ENCODE measurements at places on chromosomes 5 and 9.

DNA sequence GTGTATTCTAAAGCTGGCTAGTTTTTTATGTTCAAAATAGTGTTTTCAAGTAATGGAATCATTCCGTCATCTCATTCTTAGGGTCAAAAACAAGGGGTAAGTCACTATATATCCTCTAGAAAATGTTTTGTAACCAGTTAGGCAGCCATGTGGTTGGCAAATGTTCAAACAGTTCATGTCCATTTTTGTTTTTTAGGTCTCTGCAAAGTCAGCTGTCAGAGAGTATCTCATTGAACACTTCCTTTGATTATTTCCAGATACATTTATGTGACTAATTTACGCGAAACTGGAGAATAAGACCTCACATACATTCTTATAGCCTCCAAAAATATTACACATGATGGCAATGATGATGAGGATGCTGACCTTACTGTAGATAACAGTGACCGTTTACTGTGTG is 50.4 kb downstream of the TRIO start:
- peak; percentile 85 for DNase-seq

- DNase-seq, result no peak
These were observed 322.4 kb downstream of the TMEM167A start for GRCh38 chr5:82754759-82755158.

DNA sequence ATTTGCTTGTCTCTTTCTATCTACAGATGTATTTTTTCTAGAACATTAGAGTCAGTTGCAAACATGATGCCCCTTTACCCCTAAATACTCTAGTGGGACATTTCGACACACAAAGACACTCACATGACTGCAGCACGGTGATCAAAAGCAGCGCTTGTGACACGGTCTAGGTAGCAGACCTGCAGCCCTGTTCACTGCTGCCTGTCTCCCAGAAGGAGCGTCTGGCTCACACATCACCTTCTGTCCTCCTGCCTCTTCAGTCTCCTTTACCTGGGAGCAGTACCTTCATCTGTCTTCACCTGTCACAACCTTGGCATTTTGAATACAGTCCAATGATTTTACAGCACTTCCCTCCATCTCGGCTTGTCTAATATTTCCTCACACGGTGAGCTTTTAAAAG is 51.9 kb upstream of the SH3PXD2B start:
- no peak for DNase-seq

DNA sequence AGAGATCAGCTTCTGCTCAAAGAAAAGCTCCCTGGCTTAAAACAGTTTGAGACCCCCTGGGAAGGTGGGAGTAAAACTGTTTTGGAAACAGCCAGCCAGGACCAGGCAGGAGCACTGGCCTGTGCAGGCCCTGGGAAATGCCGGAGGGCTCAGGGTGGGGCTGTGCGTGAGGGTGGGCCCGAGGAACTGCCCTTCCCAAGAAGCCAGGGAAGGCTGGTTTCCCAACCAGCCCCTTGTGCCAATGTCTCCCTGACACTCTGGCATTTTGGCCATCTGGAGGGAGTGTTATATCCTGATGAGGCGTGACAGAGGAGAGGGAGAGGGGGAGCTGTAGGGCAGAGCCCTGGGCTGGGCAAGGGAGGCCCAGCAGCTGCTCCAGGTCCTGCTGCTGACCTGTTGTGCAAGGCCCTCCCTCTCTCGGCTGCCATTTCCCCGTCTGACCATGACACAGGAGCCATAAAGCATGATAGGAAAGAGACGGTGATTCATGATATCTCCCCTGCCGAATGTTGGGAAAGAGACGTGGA is 16.1 kb downstream of the OLFML2A start:
- no peak for DNase-seq

DNA sequence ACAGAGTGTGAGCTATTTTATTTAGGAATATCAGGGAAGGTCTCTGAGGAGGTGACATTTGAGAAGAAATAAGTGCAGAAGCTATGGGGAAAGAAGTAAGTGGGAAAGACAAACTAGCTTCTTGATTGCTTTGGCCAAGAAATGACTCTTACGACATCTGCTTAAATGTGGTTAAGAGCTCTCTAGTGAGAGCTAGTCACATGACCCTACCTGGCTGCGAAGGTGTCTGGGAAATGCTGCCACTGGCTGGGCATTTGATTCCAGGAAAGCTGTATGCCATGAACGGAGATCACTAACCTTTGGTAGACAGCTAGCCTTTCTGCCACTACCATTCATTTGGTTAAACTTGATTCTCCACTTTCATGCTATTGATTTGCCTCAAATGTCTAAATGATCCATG is 80.1 kb downstream of the KIAA0825 start:
- DNase-seq, result no peak

DNA sequence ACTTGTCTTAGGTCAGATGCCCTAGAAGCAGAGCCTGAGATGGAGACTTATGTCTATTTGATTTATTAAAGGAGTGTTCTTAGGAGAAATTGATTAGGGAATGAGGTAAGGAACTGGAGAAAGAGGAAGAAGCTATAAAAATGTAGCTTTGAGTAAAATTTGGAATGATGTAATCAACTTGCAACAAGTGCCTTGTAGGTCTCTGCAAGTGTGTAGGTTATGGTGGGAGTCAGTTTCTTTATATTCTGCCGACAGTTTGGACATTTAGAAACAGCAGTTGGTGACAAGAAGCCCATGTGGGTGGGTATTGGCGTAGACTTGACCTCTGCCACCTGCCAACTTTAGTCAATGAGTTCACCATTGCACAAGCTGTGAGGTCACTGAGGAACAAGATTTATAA is 986.5 kb downstream of the CDH18 start:
- no peak for DNase-seq

DNA sequence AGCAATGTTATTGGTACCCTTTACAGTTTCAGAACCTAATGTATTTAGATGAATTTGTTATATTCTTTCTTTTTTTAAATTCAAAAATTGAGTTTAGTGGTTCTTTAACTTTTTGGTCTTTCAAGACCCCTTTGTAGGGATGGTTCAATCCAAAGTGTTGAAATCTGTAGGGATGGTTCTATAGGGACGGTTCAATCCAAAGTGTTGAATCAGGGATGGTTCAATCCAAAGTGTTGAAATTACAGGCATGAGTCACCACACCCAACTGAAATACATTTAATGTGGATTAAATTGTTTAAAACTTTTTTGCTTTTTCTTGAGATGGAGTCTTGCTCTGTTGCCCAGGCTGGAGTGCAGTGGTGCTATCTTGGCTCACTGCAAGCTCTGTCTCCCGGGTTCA is 30.6 kb downstream of the SNX2 start:
- DNase-seq, result peak; percentile 57

GRCh38 chr9:118734696-118735095 is 634.5 kb downstream of the BRINP1 start:
- no peak for DNase-seq

DNA sequence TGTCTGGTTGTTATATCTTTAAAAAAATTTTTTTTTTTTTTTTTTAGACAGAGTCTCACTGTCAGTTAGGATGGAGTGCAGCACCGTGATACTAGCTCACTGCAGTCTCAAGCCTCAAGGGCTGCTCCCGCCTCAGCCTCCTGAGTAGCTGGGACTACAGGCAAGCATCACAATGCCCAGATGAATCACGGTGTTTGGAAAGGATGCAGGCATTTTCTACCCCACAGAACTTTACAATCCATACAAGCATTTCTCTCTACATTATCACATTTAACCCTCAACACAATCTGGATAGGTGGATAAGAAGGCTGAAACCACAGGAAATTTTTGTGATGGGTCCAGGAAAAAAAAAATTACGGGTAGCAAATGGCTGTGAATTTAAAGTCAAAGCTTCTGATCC is 5.8 kb upstream of the PCA3 start:
- DNase-seq, result no peak

DNA sequence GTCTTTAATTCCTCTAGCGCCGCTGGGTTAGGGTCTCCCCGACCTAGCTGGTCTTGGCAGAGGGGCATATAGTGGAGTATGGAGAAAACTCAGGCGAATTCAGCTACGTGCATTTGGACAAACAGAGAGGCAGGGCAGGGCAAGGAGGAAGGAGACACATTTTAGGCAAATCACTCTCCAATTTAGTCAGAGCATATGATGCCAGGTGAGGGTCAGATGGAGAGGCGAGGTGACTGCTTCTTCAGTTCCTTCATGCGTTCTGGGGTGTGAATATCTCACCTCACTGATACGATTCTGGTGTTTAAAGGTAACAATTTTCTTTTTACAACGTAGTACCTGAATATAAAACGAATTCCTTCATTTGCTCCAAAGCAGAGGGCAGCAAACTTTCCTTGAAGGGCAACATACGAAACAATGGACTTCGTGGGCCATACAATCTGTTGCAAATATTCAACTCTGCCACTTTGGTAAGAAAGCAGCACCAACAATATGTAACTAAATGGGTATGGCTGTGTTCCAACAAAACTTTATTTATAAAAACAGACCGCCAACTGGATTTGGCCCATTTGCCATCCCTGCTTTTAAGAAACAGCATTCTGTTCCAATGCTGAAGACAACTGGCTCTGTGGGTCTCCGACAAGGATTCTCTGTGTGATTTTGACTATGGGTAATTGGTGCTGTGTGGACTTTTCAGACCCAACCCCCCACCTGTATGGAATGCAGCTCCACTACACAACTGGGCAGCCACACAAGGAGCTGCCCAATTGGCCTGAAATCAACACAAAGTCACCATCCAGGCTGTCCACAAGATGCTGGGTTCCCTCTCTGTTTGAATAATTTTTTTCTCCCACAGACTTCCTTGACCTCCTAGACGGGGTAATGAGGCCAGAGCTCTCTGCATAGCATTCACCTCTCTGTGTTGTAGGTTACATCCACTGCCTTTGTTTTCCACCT is 53.8 kb downstream of the RAPGEF1 start:
- no peak for DNase-seq

DNA sequence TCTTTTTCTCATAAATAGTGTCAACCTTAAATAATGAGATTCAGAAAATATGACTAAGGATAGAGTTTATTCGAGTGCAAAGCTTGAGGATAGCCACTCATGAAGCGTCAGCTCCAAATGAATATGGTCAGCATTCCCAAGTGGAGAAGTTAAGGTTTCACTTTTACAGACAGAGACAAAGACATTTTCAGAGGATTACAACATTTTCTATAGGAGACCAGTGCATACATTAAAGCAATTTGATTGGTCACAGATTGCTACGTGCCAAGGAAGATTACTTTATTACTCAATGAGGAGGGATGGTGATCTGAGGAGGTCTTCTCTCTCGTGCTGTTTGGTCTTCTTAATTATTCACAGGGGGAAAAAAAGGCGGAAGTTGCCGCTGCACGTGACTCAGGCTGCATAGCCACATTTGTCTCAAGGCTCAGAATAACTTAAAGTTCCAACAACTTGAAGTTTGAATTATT is 60.1 kb upstream of the SPATA31C2 start:
- peak; percentile 95 for DNase-seq

GRCh38 chr9:28909526-28909925 is 1336.2 kb upstream of the C9orf72 start:
- no peak for DNase-seq

- DNase-seq, result no peak
These were observed 26.8 kb upstream of the MVB12B start for GRCh38 chr9:126299706-126300276.

GRCh38 chr9:128285033-128285784 is 9.1 kb downstream of the SWI5 start:
- DNase-seq, result no peak

GRCh38 chr9:19192202-19193028 is 38.1 kb upstream of the DENND4C start:
- no peak for DNase-seq

- DNase-seq, result peak; percentile 81
These were observed 198.8 kb upstream of the EFNA5 start for GRCh38 chr5:107869438-107870115.

DNA sequence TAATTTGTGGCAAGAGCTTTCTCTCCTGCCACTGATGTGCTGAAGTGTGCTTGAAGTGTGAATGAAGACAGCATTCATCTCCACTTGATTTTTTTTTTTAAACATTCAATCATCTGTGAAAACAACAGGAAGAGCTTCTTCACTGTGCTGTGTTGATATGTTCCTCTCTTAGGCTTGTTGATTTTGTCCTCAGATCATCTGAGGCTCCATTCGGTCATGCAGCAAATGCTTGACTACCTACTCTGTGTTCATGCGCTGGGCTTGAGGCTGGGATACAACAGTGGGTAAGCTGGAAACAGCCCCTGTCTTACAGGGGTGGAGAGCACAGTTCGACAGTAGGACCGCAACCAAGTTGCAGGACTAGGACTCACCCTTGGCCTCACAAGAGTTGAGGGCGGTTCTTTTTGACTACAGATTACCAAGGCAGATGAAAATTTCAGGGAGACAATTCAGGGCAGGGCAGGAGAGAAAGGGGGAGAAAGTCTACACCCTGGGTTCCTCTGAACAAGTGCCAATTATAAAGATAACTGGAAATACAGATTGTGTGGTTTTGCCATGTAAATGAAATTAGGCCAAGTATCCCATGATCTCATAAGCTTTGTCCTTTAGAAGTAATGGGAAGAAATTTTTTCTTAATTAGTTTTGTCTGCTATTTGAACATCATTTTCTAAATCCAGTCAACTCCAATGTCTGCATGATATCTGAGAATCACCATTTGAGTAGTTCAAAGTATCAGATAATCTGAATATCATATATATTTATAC is 31.0 kb upstream of the F2R start:
- DNase-seq, result peak; percentile 30

DNA sequence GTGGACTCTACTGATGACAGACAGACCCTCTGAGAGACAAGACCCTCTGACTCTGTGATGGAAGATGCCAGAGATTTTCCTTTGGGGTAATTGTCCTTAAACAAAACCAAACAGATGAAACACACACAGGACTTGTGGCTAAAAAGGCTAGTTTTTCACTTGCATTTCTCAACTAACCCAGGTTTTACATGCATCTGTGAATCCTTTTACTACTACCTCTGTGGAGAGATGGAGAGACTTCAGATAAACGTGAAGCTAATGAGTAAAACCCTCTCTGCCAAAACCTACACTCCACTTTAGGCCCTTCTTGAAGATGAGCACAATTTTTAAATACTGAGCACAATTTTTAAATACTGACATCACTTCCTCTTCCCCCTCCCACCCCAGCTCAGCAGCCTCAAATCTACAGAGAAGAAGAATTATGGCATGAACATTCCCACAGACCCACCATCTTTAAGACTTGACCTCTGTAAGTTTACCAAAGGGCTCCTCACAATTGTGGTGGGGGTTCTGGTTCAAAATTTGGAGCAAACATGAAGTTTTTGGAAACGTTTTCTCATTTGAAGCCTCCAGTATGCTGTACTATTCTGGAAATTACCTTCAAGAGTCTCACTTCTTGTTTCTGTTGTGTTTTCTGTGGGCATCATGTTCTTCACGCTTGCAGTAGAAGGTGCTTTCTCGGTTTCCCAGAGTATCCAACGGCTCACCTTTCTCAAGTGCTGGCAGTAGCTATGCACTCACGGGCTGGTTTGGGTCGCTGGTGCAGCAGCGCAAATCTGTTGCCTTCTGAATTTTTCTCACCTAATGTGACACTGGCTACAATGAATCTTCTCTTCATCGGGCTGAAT is 42.7 kb downstream of the ACER2 start:
- no peak for DNase-seq

- DNase-seq, result no peak
These were observed 42.3 kb downstream of the ZNF883 start for GRCh38 chr9:112969730-112970129.

- DNase-seq, result no peak
These were observed 16.7 kb downstream of the GFPT2 start for GRCh38 chr5:180336234-180337020.

- DNase-seq, result no peak
These were observed 58.5 kb downstream of the APTX start for GRCh38 chr9:32942755-32943460.

GRCh38 chr5:167699432-167699831 is 592.0 kb upstream of the WWC1 start:
- DNase-seq, result peak; percentile 100

All from fibroblast of skin of right quadriceps (primary cell).